Activated CD4-positive, CD25-positive, alpha-beta regulatory T cell (primary cell): ENCODE measurements at places on chromosomes 12 and 14.

DNA sequence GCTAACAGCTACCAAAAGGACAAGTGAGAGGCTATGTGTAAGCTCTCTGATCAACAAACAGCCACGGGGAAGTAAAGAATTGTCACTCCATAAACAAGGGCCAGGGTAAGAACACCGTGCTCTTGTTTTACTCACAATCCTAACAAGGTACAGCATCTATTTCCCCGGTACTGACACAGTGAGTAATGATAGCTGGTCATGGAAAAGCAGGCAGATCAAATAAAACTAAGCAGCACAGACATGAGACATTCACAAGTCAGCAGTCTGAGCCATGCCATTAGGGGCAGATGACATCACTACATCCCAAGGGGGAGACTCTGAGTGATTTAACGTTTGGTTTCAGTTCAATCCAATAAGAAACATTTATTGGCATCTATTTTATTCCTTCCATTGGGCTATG, 54.4 kb downstream of the ARL6IP4 start:
- no peak for DNase-seq

DNA sequence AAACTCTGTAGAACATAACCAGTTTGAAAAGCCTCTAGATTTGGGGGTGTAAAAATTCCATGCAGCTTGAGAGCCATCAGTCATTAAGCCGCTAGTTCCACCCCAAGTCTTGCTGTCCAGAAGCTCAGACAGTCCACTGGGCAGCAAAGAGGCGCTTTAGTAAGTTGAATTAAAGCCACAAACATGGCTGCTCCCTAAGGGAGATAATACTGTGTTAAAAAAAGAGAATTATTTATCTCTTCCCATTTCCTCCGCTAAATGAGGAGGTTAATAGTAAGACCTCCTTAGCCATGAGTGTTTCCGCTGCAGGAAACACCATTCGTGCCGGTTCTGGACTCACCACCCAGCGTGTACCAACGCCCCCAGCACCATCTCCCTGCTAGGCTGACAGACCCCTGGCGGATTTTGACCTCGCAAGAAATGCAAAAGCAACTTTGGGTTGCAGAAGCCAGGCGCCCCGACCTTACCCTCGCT, 536 bp downstream of the TM7SF3 start:
- no peak for DNase-seq

- no peak for DNase-seq
Observed at GRCh38 chr14:105591052-105591451, 64.7 kb downstream of the TMEM121 start.

DNA sequence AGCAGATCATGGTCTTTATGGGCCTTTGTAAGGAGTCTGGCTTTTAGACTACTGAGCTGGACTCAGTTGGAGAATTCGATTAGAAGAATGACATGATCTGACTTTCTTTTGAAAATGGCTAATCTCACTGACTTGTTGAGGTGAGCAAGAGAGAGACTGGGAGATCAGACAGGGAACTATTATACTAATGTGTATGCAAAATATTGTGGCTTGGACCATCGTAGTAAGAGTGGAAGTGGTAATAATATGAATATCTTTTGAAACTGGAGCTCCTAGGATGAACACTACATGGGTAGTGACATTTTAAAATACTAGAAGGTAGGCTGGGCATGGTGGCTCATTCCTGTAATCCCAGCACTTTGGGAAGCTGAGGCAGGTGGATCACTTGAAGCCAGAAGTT, 56.2 kb upstream of the CCT2 start:
- DNase-seq, result no peak

DNA sequence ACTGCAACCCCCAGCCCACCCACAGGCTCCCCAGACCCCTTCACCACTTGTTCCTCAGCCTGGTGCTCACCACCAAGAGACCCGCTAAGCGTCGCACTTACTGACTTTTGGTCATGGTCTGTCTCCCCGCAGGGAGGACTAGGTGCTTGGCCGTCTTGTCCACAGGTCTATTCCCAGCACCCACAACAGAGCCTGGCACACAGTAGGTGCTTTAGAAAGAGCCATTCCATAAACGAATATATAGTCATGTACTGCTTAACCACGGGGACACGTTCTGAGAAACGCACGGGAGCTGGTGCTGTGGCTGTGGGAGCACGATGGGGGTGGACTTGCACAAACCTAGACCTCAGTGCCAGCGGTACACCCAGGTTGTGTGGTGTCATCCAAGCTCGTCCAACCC, 34.0 kb downstream of the NCOR2 start:
- DNase-seq, result no peak
